Activated T-cell treated with anti-CD3 and anti-CD28 coated beads, Interleukin-2, amount 50 U/mL, for 48 hours (primary cell): ENCODE measurements at places on chromosomes 6 and 20.

- no peak for DNase-seq
Observed at GRCh38 chr6:151498327-151498726, 4.5 kb downstream of the CCDC170 start.

DNA sequence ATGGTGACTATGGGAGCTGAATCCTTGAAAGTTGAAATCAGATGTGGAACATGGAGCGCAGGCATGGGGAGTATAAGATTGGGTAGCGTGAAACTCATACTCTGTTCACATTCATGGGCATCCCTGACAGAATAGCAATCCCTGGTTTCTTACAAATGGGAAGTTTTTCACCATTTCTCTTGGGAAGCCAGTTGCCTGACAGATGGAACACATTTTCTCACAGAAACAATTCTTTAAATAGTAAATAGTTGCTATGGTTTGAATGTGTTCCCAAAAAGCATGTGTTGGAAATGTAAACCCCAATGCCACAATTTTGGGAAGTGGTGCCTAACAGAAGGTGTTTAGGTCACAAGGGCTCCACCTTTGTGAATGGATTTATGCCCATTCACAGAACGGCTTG, 262.8 kb upstream of the HS3ST5 start:
- DNase-seq, result no peak

GRCh38 chr6:134447883-134448387, 130.0 kb upstream of the SGK1 start:
- no peak for DNase-seq

GRCh38 chr20:62046431-62046830, 19.2 kb downstream of the TAF4 start:
- no peak for DNase-seq

GRCh38 chr6:46052479-46052878, 36.8 kb upstream of the CLIC5 start:
- DNase-seq, result no peak

DNA sequence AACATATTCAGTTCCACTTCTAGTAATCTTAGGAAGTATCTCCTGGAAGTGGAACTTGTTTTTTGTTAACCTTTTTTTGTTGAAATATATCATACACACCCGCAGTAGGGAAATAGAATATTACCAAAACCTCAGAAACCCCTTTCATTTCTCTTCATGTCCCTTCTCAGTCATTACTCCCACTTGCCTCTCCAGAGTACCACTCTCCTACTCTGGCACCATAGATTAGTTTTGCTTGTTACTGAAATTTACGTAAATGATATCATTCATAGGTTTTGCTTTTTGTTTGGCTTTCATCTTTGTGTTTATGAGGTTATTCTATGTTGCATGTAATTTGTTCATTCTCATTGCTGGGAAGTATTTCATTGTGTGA, 52.8 kb downstream of the ZFAND3 start:
- DNase-seq, result no peak

DNA sequence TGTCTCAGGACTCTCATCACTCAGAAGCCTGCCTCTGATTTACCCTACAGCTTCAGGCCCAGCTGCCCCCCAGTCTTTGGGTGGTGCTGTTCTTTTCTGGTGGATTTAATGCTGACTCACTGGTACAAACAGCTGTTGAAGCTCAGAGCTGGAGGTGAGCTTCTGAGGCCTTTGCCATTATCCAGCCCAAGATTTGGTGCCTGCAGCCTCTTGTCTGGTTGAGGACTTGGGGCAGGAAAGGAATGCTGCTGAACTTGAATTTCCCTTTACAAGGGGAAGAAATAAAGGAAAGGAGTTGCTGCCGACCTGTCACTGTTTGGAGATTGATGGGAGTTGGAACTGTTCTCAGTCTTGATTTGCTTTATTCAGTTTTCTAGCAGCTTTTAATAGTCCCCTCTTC, 19.8 kb downstream of the ABCF1 start:
- DNase-seq, result no peak

DNA sequence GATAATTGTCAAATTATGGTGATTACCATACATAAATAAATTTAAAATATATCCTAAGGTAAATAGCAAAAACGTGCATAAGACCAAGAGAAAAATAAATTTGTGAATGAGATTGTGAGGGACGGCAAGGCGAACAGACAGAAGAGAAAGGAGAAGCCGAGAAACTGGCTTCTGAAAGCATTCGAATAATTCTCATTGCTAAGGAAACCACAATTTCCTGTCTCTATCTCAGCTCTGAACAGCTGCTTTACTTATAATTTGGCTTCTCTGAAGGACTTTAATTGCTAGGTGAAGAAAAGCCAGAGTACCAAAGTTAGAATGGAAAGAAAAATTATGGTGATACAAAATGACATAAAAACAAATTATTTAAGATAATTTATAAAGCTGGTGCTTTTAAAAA, 79.0 kb upstream of the RGS17 start:
- no peak for DNase-seq

GRCh38 chr6:156808287-156808686, 31.1 kb downstream of the ARID1B start:
- DNase-seq, result no peak

- no peak for DNase-seq
Observed at GRCh38 chr6:155378724-155379123, 64.4 kb upstream of the TFB1M start.

GRCh38 chr20:41011551-41012067, 17.0 kb upstream of the TOP1 start:
- DNase-seq, result no peak

DNA sequence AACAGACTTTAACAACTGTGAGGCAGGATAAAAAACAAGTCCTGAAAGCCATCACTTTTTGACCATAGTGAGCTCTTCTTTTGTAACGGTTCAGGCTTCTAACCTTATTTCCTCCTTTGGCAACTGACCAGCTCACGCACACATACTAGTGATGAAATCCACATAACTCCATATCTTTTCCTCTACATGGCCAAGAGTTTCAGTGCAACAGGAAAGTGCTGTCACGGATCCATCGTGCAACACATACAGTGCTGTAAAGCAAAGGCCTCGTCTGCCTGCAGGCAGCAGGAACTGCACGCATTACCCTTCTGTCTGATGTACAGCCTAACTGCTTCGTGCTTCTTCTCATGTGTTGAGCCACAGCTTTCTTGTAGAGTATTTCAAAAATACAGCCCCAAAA, 108.5 kb downstream of the EPM2A start:
- DNase-seq, result no peak

DNA sequence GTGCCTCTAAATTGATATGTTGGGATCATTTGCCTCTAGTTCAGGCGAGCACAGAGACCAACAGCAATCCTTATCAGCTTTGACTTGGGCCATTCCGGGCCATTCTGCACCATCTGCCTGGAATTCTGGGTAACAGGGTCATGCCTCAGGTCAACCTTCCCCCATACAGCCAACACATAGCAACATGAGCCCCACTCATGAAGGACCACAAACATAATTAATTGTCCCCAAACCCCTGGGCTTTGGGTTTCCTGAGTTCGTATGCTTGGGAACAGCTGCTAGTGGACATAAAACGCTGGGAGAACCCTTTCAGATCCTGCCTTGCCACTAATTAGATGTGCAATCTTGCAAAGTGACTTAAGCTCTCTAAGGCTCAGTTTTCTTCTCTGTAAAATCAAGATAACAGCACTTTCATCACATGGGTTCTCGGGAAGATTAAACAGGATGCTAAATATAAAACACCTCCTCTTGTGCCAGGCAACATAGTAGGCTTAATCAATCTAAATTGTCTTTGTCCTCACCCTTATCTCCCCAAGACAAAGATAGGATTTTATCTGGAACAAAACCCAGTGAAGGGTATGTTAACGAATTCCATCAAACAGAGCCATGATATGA, 426.5 kb downstream of the CD83 start:
- DNase-seq, result no peak

GRCh38 chr6:121748850-121749249, 313.4 kb downstream of the GJA1 start:
- DNase-seq, result no peak

- DNase-seq, result no peak
Observed at GRCh38 chr20:47225458-47225857, 131.0 kb downstream of the ZMYND8 start.

- DNase-seq, result no peak
Observed at GRCh38 chr20:20864351-20865096, 152.1 kb upstream of the RALGAPA2 start.

DNA sequence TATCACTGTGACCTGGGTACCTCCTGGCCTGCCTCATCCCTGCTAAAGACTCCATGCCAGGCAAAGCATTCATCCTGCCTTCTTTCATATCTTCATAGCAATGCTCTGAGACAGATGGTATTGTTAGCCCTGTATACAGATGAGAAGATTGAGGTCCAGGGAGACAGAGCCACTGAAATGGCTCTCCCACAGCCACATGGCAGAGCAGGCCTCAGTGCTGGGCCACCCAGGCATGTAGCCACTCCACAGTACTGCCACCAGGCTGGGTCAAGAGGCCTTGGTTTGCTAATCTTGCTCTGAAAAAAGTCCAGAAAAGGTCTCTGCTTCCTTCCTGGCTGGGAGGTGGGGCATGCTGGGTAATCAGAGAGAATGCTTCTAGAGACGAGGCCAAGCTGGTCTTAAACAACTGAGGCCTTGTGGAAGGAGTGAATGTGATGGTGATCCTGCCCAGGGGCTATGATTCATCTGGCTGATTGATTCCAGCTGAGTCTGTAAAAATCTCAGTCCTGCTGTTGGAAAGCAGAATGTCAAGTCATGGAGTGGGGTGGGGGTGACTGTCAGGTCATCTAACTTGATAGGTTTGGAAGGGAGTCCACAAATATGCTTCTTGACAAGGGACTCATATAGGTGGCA, 29.8 kb downstream of the HM13 start:
- no peak for DNase-seq

GRCh38 chr20:31842471-31843157, 2.8 kb downstream of the FOXS1 start:
- DNase-seq, result no peak

GRCh38 chr20:40582531-40582930, 106.5 kb downstream of the MAFB start:
- DNase-seq, result no peak

DNA sequence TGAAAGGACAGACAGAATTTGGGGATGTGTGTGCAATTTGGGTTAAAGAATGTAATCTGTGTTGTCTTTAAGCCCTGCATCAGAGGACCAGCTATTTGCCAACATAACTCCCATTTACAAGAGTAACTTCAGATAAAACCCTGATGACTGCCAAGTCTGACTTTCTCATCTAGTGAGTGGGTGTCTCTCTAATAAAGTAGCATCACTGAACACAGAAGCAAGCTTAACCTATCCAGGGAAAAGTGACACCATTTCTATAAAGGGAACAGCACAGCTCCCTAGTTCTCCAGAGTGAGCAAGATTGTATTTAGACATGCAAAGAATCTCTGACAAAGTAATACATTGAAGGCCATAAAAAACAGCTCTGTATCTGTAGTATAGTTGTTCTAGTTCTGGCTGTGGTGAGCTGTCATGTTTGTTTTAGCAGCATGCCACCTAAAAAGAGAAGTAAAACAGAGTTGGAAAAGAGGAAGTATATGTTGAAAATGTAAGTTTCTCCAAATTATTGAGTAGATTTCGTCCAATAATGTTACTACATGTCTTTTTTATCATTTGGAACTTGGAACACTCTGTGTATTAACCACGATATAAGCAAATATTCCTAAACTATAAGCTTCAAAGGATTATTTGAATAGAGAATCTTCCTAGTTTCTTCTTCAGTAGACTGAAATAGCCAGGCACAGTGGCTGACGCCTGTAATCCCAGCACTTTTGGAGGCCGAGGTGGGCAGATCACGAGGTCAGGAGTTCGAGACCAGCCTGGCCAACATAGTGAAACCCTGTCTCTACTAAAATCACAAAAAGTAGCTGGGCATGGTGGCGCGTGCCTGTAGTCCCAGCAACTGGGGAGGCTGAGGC, 8.8 kb upstream of the PIM1 start:
- no peak for DNase-seq

- no peak for DNase-seq
Observed at GRCh38 chr6:63923139-63923739, 287.6 kb downstream of the PHF3 start.

DNA sequence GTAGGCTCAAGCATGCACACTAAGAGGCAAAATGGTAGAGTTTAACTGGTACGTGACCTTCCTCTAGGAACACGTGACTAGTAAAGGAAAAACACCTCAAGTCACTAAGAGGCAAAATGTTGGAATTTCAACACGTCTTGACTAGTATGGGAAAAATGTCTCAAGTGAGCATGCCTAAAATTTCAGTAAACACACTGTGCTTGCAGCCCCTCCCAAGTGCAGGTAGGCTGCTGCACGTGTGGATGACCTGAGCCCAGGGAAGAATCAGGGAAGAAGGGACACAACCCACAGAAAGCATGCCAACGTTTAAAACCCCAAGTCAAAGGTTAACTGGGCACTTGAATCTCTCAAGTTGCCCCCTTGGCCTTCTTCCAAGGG, 162.2 kb downstream of the TENT5A start:
- DNase-seq, result no peak

DNA sequence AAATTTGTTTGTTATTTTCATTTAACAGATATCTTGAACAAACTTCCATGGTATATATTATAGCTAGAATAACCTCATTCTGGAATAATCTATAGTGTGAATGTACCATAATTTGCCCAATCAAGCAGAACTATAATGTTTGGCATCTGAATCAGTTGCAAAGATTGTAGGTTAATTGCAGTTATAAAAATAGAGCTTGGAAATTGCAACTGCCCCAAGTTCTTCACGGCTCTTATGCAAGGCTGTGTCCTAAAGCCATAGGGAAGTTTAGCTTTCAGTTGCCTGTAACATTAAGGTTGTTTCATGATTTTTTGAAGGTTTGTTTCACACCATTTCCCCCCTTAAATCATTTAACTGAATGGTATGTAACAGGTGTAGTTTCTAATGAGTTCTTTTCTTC, 19.4 kb downstream of the NQO2 start:
- no peak for DNase-seq

DNA sequence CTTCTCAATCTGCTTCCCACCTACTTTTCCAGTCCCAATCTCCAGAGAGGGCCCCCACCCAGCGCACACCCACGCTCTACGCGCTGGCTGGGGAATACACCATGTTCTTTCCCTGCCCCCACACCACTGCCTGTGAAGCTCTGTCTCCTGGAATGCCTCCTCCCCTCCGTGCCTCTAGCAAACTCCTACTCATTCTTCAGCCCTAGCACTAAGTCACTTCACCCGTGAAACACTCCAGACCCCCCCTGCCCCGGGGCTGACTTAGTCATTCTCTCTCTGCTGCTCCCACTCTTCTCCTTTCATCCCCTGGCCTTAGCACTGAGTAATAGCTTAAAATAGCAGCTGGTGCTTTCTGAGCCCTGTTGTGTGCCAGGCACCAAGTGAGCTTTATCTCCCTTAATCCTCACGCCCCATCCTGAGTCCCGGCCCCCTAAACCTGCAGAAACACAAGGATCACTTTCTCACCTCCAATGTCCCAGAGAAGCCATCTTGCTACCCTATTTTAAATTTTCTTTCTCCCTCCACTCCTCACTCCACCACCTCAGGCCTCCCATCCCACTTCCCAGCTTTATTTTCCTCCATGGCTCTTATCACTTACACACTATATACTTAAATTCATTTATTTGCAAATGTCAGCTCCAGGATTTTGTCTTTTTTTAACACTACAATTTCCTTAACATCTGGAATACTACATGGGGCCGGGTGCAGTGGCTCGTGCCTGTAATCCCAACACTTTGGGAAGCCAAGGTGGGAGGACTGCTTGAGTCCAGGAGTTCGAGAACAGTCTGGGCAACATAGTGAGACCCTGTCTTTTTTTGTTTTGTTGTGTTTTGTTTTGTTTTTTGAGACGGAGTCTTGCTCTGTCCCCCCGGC, 6.3 kb upstream of the PARD6B start:
- DNase-seq, result peak; percentile 87
